Stimulated activated CD8-positive, alpha-beta memory T cell treated with anti-CD3 and anti-CD28 coated beads, Interleukin-7, amount 100 ng/mL, for 48 hours (primary cell): ENCODE measurements at places on chromosomes 12 and 14.

DNA sequence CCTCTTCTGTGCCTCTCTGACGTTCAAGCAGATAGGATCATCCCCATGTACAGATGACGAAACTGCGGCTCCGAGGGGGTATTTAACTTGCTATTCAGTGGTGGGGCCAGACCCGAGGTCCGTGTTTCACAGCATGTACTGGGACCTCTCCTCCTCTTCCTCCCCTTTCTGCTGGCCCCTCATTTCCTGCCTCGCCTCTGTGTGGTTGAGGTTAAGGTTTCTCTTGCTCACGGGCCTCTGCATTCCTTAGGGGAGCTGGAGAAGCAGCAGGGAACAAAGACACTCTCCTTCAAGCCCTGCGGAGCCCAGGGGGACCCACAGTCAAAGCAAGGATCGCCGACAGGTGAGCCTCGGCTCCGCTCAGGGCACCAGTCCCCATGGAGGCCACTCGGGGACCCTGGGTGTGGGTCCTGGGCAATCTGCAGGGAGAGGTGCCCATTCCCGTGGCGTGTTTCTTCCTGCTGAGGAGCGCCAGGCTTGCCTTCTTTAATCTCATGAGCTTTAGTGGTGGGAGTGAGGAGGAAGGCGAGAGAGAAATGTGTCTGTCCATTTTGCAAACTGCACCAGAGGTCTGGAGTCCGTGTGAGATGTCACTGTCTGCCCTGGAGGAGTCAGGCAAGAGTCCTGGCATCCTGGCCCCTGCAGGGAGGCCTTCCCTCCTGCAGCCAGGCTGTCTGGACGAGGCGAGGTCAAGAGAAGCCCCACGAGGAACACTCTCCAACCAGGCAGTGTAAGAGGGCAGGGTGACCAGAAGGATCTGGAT is 45.0 kb downstream of the SLC6A12 start:
- no peak for DNase-seq

DNA sequence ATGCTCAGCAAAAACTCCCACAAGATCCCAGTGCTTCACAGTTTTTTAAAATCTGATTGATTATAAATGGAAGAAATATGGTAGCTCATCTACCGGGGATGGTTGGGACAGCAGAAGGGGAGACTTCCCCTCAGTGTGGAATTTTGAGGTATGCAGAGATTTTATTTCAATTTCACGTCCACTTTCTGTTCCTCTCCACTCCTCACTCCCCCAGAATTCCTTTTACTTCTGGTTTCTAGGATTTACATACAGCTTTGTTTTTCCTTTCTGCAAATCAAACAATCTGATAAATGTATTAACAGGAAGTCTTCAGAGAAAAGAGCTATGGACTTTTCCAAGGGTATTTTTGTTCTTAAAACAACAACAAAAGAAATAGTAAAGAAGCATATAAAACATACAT is 181.5 kb upstream of the ARHGAP5 start:
- DNase-seq, result no peak

- DNase-seq, result no peak
Measured at GRCh38 chr12:75704664-75705063, 193.3 kb upstream of the KRR1 start.

DNA sequence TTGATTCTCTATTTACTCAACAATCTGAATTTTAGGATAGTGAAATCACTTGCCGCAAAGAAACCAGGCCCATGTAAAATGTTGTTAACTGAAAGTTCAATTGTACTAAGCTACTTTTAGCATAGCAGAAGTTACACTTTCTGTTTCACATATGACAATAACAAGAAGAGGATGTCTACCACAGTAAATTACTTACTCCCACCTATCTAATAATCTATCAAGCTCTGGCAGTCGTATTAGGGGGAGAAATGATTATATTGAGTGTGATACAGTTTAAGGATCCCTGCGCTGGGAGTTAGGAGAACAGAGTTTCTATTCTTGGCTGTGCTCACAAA is 66.5 kb upstream of the CAND1 start:
- no peak for DNase-seq

GRCh38 chr12:127599436-127599835 is 667.5 kb upstream of the TMEM132C start:
- DNase-seq, result no peak

GRCh38 chr12:107468182-107468581 is 217.4 kb upstream of the PWP1 start:
- DNase-seq, result no peak

- DNase-seq, result no peak
Measured at GRCh38 chr12:25422241-25422640, 130.8 kb downstream of the LMNTD1 start.
